CD14-positive monocyte (primary cell): ENCODE measurements at places on chromosomes 7 and 10. TPM values are rescaled to one million over a fixed set of nuclear protein-coding genes. Genes with fewer than 3 reads are reported as not detected.

C10orf90 gene
- not detected in 2 replicates for polyA plus RNA-seq

- no peak for DNase-seq
These were observed 6.3 kb upstream of the RHOBTB1 start for GRCh38 chr10:60950300-60950699.

DNA sequence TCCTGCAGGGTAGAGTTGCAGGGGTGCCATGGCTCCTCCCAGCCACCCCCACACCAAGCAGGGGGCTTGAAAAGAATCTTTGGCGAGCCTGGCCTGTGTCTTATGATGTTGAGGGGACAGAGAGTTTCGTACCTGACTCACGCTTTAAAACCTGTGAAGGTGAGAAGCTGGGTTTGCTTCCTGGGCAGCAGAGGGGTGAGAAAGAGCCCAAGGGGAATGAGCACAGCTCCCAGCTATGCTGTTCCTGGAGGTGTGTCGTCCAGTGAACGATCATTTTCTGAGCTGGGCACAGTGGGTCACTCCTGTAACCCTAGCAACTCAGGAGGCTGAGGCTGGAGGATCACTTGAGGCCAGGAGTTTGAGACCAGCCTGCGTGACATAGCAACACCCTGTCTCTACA is 13.5 kb upstream of the ADRB1 start:
- no peak for DNase-seq

DNA sequence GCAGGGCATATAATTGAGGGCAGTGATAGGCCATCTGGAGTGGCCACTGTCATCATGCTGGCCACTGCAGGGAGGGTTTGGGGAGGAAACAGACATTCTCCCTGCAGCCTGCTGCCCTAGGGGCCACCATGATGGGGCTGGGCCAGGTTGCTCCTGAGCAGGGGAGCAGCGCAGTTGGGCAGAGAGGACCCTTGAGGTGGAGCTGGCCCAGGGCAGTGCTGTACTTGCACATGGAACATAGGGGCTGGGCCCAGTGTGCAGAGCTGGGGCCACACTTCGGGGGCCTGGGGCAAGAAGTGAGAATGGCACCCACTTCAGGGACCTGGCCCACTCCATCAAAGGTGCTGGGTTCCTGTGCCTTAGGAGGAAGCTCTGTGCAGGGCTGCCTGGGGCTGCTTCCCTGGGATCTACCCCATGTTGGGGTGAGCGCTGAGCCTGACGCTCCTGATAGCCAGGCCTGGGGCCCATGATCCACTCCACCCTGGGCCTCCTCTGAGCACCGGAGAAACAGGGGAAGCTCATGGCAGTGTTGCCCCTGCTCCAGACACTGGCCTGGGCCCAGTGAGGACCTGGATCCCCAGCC is 21.3 kb upstream of the NUB1 start:
- DNase-seq = no peak

DNA sequence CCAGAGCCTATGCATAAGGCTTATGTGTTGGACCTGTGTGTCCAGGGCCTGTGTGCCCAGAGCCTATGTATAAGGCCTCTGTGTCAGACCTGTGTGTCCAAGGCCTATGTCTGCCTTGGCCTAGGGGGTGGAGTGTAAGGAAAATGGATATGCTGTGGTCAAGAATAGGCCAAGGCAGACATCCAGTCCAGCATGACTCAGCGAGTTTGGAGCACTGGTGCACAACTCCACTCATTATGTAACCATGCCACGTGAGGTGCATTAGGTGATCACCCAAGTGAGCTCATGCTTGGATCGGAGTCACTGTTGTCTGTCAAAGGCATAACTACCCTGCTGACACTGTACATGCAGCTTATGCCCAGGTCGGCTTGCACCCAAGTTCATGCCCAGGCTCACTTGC is 238.9 kb downstream of the CACNA2D1 start:
- DNase-seq = no peak

RASA4B gene
- 24.1 and 31.6 TPM in 2 replicates for polyA plus RNA-seq

DNA sequence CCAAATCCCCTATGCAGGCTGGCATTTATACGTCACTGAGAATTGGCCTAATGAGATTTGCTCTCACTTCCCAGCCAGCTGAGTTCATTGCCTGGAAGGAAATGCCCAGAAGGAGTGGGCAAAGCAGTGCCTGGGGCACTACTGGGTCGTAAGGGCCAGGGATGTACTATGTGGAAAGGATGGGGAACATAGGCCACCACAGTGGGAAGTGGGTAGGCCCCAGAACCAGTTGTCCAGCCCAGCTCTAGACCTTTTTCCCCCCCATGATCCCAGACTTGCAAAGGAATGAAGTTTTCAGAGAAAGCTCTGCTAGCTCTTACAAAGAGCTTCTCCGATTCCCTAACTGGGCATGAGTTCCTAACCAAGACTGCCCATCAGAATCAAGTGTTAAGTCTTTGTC is 13.9 kb downstream of the TRPV5 start:
- DNase-seq = no peak

DNA sequence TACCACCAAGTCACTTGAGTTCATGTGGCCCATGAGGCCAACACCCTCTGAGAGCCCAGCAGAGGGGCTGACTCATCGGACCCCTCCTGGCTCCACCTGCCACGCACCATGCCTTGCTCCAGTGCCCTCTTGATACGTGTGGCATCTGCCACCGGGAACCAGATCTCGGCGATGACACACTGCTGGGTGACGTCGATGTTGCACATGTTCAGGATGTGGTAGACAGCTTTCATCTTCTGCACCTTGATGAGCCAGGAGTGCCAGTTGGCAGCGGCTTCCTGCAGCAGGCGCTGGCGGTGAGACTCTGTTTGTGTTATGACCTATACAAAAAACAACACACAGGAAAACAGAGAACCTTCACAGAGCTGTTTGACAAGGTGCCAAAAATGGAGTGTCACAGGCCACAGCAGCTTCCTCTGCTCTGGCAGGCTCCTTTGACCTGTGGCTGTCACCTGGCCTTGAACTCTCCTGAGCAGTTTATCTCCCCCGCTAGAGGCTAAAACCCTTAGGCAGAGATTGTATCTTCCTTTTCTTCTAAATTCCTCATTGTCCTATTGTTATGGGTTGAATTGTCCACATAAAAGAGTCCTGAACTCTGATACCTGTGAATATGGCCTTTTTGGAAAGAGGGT is 45.2 kb upstream of the TMEM213 start:
- peak; percentile 8 for DNase-seq

AMPH gene
- polyA plus RNA-seq = 0.61 TPM

DNA sequence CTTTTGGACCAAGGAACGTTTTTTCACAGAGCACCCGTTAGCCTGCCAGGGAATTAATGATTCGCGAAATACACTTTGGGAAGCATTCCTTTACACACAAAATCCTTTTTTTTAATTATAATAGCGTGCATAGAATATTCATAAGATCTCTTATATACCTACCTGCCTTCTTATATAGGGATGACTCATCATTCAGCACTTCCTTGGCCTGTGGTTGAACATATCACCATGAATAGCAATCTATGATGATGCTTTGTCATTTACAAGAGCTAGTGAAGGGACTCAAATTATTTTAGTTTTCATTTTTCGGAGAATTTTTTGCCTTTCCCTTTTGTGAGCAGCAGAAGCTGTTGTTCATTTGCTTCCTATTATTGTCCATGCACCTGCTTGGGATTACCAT is 97.0 kb downstream of the CDH23 start:
- no peak for DNase-seq

DNA sequence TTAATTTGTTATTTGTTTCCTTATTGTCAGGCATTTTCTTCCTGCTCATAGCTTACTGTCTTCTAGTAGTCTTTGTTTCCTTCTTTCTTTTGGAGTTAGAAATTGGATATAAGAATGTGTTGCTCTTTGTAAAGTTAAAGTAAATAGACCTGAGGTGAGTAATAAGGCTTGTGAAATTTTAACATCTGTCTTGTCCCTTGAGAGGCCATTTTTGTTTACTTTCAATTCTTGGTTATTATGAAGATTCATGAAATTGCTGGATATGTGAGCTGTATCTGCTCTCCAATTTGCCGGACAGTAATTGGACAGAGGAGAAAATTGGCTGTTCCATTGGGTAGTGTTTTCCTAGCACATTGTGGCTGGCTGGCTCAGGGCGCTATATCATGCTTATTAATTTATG is 260.7 kb downstream of the EXOC4 start:
- no peak for DNase-seq

DNA sequence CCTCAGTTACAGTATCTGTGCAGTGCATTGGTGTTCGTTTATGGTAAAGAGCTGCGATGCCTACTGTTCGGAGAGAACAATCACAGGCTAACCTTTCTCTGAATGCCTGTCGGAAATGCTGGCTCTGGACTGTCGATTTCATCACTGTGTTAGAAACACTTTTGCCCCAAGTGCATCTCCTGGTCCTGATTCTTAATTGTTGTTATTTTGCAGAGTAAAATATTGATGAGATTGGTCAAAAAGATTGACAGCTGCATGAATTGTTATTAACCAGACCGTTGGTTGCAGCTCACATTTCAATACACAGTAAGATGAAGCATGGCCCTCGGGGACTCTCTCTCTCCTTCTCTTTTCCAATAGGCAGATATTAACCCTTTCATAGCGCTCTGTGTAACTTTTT is 557.4 kb upstream of the ADARB2 start:
- no peak for DNase-seq

GRCh38 chr7:5689118-5689517 is 92.3 kb downstream of the RNF216 start:
- peak; percentile 69 for DNase-seq

RET gene
- polyA plus RNA-seq = 0.14 TPM
